Effector memory CD4-positive, alpha-beta T cell (primary cell): ENCODE measurements at places on chromosomes 4 and X.

- DNase-seq = no peak
Measured at GRCh38 chr4:108400309-108400708, 220.1 kb upstream of the RPL34 start.

DNA sequence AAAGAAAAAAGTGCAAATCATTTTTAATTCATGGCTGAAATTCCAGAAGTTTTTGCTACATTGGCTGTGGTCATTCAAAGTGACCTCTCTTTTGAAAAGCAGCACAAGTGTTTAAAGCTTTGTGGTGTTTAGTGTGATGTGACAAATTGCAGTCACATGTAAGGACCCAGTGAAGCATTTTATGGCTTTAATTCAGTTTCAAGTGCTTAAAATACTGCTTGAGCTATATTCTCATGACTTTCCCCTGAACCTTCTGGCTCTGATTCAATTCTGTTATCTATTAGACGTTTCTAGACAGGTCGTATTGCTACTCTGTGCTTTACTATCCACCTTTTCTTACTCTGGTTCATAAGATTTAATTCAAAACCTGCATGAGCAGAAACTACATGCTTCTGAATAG is 105.8 kb downstream of the FAT4 start:
- no peak for DNase-seq

- DNase-seq = peak; percentile 2
Measured at GRCh38 chr4:146342600-146343192, 128.4 kb downstream of the REELD1 start.

- no peak for DNase-seq
Measured at GRCh38 chrX:153761863-153762262, 2.2 kb upstream of the PLXNB3 start.

DNA sequence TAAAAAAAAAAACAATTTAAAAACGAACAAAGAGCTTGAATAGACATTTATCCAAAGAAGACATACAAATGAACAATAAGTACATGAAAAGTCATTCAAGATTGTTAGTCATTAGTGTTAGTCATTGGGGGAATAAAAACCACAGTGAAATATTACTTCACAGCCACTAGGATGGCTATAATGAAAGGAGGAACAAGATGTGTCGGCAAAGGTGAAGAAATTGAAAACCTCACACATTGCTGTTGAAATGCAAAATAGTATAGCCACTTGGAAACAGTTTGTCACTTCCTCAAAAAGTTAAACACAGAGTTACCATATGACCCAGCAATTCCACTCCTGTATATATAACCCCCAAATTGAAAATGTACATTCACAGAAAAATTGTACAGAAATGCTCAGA is 45.2 kb upstream of the SLC39A8 start:
- no peak for DNase-seq

DNA sequence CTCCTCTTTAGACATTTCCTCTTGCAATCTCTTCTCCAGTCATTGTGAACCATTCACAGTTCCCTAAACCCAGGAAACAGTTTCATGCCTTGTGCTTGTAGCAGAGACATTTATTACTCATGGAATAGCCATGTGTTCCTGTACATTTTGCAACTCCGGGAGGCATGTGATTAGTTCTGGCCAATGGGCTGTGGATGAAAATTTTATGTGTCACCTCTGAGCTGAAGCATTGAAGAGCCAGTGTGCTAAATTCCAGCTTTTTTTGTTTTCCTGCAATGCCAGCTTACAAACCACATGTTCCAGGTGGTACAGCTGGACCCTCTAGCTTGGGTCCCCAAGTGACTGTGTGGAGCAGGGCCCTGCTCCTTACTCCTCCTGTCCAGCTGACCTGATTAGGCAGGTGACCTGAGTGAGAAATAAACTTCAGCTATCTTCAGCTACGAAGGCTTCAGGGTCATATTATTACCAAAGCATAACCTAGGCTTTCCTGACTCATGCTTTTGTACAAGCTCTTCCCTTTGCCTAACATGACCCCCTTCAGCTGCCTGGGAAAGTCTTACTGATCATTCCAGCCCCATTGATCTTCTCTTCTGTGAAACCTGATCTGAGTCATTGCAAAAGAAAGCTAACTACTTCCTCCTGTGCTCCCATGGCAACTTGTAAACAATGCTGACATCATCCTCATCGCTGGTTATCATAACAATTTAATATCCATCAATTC is 200.4 kb downstream of the PTTG2 start:
- peak; percentile 29 for DNase-seq

DNA sequence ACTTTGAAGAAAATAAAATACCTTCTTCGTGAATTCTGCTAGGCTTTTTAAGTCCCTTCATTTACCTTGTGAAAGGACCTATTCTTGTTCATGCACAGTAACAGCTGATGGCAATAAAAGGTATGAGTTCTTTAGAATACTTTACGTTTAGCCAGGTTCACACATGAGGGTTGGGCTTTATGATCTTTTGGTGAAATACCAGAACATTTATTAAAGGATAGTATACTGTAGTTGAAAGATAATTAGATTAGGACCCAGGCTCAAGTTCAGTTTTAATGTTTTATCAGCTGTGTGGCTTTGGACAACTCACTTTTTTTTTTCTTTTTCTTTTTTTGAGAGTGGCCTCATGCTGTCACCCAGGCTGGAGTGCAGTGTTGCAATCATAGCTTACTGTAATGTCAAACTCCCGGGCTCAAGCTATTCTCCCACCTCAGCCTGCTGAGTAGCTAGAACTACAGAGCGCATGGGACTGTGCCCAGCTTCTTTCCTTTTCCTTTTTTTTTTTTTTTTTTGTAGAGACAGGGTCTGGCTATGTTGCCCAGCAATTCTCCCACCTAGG is 28.2 kb upstream of the NEIL3 start:
- DNase-seq = no peak

GRCh38 chr4:100796332-100796731 is 278.5 kb upstream of the EMCN start:
- no peak for DNase-seq

DNA sequence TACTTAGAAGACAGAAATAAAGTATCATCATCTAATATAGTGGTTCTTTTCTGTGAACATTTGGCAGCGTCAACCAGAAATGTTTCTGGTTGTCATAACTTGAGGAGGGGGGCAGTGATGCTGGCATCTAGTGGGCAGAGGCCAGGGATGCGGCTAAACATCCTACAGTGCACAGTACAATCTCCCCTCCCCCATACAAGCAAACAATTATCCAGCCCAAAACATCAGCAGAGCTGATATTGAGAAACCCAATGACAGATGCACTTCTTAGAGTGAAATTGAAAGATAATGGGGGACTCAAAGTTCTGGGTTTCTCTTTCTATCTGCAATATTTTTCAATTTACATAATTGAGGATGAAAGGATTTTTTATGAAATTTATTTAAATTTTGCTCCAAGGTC is 1.9 kb upstream of the EIF1AX start:
- DNase-seq = no peak

DNA sequence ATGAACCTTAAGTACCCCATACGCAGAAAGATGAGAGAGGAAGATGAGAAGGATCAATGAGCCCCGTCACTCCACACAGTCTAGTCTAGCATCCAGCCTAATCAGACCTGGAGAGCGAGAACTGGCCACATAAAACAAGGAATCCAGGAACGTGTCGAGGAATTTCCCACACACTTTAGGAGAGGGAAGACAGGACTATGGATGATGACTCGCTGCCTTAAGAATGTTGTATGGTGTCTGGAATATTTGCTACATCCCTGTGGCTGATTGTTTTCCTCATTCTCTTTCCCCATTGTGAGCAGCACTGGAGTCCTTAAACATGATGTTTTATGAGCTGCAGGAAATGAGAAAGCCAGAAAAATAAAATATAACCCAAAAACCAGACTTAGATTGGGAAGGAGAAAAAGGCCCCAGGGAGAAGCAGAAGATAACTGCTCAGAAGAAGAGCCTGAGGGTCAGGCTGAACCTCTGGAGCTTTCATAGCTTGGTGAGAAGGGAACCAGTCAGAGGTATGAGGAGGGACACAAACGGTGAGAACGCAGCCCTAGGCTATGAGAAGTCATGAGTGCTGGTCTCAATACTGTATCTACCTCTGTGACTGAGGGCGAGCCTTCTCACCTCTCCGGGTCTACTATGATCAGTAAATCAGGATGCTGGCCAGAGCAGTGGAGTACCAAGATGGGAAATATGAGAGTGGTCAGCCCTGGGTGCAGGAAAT is 139.5 kb upstream of the NOCT start:
- no peak for DNase-seq

DNA sequence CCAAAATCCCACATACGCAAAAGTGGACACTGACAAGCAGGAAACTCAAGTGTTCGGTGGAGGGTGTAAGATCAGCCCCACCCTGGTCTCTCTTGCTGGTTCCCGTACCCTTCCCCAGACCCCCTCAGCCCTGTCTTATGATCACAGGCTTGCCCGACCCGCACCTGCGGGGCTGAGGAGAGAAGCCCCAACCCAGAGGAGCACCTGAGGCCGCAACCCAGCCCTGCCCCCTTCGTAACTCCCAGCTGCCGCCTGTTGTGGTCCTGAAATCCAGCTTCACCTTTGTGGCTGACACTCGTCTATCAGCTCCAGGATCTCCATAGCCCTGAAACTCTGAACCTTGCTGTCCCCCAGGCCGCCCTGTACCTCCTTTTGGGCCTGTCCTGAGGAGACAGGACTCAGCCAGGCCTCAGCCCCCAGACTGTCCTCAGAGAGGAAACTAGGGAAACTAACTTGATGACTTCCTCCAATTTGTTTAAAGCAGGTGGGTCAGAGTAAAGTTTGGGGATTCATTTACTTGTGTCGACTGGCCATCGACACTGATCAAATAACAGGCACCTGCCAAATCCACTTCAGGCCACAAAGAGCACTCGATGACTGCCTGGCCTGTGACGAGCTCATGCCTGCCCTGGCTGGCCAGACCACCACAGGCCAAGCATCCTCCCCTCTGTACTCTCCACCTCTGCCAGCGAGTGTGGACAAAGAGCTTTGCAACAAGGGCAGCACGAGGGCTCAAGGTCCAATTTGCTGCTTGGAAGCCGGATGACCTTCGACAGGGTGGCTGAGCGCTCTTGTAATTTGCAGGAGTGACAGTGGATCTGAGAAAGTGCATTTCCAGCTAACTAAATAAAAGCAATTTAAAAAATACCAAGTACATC is 19.3 kb downstream of the DCTD start:
- no peak for DNase-seq

- no peak for DNase-seq
Measured at GRCh38 chr4:169226565-169226964, 44.2 kb downstream of the SH3RF1 start.

- DNase-seq = no peak
Measured at GRCh38 chrX:96756491-96756890, 71.8 kb downstream of the DIAPH2 start.

GRCh38 chr4:25608644-25609043 is 47.0 kb upstream of the SLC34A2 start:
- DNase-seq = no peak

DNA sequence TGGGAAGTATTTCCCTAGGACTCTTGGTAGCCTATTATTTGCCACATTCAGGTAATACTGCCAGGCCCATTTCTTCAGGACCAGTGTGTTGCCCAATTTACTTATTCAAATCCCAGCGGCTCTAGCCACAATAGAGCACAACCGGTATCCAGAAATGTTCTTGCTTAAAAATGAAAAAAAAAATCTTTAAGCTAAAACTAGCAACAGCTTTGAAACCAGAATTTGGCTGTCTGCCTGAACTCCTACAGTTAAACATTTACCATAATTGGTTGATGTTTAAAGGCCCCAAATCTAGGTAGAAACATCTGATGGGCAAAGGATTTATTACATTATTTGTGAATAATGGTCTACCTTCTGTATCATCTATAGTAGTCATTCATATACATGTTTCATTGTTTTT is 930 bp upstream of the SLITRK4 start:
- DNase-seq = no peak

DNA sequence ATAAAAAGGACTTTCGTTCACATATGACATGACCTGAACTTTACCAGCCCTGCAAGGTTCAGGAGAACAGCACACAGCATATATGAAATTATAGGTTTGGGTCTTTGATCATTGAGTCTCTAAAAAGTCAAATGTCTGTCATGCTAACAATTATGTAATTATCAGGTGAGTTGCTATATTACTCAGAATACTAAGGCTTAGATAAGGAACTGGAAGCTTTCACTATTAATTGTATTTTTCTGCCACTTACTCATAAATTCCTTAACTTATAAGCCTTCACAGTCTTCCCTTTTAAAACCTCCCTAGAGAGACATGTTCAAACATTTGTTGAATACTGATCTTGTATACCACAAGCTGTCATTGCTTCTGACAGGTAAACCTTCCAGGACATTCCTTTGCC is 292.8 kb upstream of the MAGEB2 start:
- DNase-seq = no peak

DNA sequence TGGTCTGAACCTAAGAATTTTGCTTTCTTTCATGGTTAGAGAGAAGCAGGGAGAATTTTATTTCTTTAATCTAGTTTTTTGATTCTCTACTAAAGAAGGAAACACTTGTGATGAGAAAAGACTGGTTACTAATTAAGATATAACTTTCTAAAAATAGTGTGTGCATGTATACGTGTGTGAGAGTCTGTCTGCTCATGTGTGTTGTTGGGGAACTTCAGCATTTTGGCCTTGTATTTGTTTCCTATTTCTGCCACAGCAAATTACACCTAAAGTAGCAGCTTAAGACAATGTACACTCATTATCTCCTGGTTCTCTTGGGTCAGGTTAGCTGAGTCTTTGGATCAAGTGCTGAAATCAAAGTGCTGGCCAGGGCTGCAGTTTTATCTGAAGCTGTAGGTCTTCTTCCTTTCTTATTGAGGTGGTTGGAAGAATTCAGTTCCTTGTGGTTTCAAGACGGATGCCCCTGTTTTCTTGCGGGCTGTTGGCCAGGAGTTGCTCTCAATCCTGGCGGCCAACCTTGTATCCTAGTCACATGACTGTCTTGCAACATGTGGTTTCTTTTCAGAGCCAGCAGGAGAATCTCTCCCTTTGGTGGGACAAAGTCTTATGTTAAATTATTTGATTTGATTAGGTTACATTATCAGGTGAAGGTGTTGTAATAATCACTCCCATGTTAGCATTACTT is 188.4 kb upstream of the CLNK start:
- no peak for DNase-seq

DNA sequence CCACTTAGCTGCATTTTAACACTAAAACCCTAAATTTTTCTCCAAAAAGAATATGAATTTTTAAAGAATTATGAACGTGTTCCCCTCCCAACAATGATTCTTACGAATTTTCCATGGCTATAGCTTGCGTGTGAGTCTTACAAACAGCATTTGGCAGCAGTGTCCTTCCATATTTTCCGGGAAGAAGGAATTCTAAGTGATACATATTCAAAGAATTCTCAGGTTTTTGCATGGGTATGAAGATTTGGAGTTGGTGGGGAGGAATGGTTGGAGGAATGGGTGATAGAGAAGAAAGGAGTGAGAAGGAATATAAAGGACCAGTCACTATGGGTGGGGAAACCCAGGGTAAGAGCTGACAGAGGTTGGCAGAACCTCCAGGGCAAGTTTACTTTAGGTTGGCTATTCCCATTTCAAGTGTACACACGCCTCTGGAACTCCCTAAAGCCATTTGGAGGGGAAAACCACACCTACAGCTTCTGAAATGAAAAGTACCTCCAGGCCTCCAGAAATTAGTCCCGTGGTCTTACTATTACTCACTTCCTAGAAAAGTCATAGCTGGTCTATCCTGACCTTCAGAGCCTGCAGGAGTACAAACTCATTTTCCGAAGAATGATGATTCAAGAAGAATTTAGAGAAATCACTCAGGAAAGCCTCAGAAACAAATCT is 420.8 kb upstream of the DIPK2B start:
- no peak for DNase-seq
